Choroid plexus epithelial cell (primary cell): ENCODE measurements at places on chromosomes 1 and 21.
A peak's percentile ranks its signal among the peaks of the same experiment; 100 is the strongest.

DNA sequence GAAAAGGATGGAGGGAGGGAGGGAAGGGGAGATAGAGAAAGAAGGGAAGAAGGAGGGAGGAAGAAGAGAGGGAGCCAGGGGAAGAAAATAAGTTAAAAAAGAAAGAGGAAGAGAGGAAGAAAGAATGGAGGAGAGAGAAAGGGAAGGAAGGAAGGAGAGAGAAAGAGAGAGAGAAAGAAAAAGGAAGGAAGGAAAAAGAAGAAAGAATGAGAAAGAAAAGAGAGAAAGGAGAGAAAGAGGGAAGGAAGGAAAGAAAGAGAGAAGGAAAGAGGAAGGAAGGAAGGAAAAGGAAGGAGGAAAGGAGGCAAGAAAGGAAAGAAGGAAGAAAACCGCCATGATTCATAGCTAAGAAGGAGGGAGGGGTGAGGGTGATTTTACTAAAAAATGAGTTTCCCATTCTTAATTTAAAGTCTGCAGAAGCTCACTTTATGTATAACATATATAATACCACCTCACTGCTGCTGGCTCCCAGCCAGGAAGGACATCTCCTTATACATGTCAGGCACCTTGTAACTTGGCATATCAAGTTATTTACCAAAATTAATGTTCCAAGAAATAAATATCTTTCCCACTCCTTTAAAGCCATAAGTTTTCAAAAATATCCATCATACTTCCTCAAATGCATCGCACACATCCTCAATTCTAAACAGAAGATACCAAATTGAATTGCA lies 46.0 kb upstream of the OLIG2 start:
- DNase-seq = no peak

DNA sequence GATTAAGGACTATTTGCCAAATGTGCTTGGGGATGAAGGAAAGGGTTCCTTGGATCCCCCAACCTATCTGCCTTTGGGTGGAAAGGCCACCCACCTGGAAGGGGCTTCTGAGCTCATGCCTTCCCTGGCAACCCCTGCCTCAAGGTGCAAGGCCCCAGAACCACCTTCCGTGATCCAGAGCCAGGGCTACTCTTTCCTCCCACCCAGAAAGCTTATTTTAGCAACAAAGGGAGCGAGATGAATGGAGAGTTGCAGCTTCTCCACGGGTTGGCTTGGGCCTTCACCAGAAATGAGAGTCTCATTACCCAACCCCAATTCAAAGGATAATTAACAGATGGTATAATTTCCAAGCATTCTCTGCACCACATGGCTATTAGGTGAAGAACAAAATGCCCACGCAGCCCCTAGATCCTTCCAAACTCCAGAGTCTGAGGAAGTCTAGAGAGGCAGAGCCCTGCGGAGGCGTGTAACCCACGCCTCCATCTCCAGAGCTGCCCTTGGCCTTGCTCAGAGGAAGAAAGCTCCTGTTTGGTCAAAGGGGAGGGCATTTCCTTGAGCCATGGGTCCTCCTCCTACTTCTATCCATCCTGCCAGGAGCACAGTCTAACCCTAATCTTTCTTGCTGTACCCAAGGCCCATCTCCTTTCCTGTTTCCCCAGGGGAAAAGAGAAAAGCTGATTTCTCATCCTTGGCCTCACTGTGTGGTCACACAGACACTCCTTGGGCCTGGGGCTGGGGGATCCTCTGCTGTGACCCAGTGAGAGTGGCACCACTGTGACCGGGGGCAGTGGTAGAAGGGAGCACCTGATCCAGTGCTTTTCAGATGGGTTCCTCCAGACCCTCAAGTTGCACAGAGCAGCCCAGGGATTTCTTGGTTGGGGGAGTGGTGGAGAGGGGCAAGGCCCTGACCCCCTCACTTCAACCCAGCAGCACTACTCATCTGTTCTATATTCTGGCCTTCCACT lies 1.7 kb upstream of the CELSR2 start:
- no peak for DNase-seq

GRCh38 chr21:35976929-35977328 lies 83.4 kb downstream of the SETD4 start:
- no peak for DNase-seq

DNA sequence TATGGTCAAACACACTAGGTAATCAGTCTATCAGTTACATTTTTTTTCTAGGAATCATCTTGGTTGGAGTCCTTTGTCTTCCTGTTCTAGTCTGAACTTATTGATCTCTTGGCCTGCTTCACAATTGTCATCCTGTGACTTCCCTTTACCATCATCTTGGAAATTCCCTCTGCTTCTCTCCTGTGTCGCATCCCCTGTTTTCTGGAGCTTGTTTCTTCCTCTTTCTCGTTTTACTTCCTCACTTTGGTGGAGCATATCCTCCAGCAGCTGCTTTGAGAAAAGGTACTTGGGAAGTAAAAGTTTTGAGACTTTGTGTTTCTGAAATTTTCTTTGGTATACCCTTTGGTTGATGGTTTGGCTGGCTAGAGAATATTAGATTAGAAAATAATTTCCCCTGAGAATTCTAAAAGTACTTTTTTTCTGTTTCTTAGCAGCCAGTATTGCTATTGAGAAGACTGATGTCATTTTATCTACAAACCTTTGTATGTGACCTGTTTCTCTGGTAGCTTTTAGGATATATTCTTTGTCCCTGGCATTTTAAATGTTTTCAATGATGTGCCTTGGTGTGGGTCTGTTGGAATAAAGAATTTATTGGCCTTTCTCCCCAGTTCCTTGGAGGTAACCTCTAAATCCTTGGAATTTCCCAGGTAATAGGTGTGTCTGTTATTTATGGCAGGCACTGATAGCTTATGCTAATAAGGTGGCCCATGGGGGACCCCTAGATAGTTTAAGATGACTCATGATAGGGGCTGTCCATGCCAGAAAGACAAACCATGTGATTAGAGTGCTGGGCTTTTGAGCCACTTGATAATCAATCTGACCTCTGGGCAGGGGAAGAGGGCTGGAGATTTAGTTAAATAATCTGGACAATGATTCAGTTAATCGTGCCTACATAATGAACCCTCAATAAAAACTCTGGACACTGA lies 6.1 kb upstream of the MYCL start:
- no peak for DNase-seq

GRCh38 chr1:157247005-157247763 lies 109.0 kb upstream of the ETV3 start:
- peak; percentile 2 for DNase-seq
